Activated T-helper 1 cell treated with anti-CD3 and anti-CD28 coated beads, Interleukin-2, amount 50 U/mL, for 16 hours (primary cell): ENCODE measurements at places on chromosomes 7 and 10.

DNA sequence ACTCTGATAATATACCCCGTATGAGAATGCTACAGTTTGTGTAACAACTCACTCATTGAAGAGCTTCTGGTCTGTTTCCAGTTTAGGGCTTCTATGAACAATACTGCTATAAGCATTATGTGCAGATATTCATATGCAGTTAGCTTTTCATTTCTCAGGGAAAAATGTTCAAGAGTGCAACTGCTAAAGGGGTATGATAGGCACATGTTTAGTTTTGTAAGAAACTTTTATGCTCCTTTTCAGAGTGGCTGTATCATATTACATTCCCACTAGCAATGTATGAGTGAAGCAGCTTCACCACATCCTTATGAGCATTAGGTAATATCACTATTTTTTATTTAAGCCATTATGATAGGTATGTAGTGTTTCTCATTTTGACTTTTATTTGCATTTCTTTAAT, 182.6 kb upstream of the CXCL12 start:
- no peak for DNase-seq

DNA sequence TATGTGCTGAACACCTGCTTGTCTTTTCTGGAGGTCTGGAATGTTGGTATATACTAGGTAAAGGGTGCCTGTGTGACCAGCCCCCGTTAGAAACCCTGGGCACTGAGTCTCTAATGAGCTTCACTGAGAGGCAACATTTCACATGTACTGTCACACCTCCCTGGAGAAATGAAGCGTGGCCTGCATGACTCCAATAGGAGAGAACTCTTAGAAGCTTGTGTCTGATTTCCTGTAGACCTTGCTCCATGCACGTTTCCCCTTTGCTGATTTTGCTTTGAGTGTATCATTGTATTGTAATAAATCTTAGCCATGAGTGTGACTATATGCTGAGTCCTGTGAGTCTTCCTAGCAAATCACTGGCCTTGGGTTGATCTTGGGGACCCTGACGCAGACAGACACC, 82.8 kb downstream of the PPP1R3C start:
- no peak for DNase-seq

GRCh38 chr7:55509322-55509721, 63.0 kb downstream of the VOPP1 start:
- no peak for DNase-seq

GRCh38 chr7:101553018-101553770, 75.9 kb downstream of the MYL10 start:
- DNase-seq, result no peak

GRCh38 chr7:44791278-44792219, 4.9 kb upstream of the PPIA start:
- DNase-seq, result no peak

- no peak for DNase-seq
Measured at GRCh38 chr7:148661471-148661870, 37.2 kb upstream of the CUL1 start.
